RPMI7951 (cell line): ENCODE measurements at places on chromosomes 6 and 20. TPM values are rescaled to one million over a fixed set of nuclear protein-coding genes. Genes with fewer than 3 reads are reported as not detected.
A peak's percentile ranks its signal among the peaks of the same experiment; 100 is the strongest.

DNA sequence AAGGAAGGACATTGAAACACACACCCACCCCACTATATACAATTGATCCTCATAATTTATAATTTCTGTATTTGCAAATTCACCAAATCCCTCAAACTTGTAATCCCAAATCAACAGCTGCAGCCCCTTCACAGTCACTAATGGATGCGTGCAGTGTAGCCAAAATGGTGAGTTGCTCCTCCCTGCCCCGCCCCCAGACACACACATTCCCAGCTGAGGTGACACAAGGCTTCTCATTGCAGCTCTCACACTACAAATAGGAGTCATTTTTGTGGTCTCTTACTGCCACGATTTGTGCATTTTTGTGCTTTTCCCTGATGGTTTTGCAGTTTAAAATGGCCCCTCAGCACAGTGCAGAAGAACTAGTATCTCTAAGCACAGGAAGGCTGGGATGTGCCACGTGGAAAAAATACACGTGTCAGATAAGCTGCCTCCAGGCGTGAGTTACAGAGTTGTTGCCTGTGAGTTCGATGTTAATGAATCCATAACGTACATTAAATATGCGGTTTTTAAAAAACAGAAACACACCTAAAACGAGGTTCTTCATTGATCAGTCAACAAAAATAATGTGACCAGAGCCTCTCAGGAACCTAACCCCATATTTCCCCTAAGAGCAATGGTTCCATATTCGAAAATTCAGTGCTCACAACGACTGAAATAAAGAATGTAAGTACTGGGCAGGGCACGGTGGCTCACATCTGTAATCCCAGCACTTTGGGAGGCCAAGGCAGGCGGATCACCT lies 8.2 kb downstream of the ATP9A start:
- DNase-seq = peak; percentile 54

TMEM74B gene
- not detected in 2 replicates for total RNA-seq

GRCh38 chr20:6502219-6502618 lies 265.3 kb upstream of the BMP2 start:
- DNase-seq = no peak

DNA sequence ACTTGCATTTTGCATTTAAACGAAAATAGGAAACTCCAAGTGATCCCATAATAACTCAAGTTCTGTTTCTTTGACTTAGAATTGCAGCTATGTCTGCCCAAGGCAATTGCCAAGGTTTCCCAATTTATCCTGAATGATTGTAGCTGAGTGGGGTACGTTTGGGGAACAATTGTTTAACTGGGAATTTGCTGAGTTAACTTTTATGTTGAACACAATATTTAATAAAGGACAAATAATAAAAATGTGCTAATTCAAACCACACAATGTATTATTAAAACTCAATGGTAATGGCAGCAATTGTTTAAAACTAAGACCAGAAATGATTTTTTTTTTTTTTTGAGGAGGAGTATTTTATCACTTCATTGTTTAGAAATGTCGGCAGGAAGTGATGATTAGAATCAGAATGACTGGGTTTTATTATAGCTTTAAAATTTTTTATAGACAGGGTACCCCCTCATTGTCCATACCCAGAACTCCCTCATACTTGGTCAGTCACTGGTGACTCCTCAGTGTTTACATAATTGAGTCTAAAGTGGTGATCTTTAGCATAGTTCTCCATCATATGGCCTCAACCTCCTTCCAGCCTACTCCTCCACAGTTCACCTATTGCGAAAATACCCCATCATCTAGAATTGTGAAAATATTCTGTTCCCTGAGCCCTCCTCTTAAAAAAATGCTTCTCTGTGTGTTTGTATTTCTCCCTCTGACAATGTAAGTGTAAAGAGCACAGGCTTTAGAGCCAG lies 389.2 kb upstream of the CITED2 start:
- peak; percentile 21 for DNase-seq

DNA sequence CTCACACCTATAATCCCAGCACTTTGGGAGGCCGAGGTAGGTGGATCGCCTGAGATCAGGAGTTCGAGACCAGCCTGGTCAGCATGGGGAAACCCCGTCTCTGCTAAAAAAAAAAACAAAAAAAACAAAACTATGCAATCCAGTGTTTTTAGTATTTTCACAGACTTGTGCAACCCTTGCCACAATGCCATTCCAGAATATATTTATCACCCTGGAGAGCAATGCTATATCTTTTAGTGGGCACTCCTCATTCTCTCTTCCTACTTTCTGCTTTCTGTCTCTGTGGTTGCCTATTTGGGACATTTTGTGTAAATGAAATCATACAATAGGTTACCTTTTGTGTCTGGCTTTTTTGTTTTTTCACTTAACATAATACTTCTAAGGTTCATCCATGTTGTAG lies 39.1 kb upstream of the MROH8 start:
- no peak for DNase-seq

DNA sequence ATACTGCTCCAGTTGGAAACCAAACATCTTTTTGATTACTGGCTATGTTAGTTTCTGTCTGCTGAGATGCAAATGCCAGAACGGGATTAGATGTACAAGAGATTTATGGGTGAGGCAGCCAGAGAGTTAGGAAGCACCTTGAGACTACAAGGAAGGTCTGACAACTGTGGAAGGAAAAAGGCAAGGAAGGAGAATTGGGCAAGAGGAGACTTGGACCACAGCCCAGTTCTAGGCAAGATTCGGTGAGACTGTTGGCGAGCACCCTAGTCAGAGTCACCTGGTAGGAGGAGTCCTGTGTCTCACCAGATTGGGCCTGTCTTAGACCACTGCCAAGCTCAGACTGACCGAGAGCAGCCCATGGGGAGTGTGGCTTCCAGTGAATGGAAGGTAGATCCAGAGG lies 91.8 kb upstream of the F13A1 start:
- DNase-seq = no peak

DNA sequence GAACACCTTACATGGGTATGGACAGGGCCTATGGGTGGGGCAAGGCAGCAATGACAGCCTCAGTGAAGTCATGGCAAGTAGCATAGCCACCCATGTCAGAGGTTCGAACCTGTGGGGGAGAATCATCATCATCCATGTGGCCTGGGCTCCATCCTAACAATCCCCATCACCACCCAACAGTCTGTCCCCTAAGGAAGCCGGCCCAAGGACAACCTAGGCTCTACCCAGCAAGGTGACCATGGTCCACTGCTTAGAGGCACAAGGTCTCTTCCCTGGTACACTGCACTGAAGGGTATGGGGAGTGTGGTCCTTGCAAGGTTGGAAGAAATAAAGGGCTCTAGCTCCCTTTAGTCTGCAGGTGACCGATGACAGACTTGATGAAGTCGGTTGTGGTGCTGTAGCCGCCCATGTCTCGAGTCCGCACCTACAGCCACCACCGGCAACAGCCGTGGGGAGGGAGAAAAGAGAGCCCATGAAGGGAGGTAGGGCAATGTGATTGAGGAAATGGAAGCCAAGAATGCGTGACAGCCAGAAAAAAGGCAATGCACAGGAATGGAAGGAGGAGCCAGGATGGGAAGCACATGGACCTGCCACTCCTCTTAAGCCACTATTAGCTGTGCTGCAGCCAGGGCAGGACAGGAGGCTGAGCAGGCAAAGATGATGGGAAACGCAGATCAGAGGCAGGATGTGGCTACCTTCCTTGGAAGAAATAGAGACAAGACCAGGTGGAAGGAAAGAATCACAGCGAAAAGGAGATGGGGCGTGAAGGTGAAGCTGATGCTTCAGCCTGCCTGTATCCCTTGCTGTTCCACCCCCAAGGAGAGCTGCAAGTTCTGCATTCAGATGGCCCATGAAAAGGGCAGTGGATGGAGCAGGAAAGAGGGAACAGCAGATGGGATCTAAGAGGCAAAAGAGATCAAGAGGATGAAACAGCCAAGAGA lies 5.3 kb downstream of the IDH3B start:
- DNase-seq = peak; percentile 18

DNA sequence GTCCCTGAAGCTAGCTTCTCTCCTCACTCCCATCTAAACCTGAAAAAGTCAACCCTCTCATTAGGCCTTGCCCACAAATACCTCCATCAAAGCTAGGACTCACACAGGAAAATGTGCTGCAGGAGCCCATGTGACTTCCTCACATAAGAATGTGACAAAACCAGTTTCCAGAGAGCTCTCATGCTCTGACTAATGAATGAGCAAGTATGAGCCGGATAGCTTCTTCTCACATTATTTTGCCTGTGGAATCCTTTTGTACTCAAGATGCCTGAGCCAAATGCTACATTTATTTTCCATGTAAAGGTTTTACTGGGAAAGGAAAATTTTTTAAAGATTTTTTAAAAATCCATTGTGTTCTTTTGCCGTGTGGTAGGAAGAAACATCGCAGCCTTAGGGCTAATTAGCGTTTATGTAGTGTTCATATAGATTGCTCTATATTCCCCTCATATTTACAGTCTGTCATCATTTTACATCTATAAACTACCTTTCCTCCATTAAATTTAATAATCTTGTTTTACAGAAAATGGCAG lies 68.6 kb upstream of the CCN6 start:
- DNase-seq = peak; percentile 84

DNA sequence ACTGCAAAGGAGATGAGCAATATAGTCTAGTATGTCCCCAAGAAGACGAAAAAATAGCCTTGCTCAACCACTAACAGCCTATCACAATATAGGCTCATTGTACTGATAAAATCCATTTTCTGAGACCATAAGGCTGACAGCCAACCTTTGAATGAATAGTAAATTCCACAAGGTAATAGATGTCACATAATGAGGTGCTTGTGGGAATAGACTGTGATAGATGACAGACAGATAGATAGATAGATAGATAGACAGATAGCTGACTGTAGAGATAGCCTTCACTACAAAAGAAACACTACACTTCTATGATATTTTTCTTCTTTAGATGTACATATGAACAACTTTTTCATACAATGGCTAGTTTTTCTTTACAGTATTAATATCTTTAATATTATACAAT lies 760.3 kb upstream of the NRSN1 start:
- DNase-seq = no peak

DNA sequence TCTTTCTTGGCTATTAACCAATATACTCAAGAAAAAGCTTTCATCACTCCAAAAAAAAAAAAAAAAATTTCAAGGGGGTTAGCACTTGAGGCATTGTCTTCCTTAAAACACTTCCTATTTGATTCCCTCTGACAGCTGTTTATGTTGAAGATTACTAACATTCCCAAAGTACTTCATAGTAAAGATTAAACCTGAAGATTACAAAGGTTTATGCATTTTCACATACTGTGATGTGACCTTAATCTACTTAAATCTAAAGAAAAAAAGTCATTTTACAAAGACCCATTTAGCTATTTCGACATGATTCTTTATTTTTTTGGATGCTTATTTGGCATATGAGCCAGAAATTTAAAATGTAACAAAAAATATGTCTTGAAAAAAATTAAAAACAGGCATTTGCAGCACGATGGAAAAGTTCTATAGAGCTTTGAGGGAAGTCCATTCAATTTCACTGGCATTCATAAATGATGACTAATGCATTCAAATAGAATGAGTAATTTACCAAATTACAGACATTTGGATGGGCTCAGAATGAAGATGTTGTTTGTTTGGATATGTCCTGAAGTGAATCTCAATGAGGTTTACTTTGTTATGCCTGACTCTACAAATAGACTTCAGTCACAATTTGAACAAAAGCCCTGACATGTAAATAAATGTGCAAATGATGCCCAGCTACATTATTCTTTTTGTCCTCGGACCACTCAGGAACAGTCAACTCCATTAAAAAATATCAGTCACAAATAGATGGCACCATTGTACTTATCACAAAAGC lies 674.6 kb upstream of the MARCKS start:
- peak; percentile 89 for DNase-seq

- peak; percentile 41 for DNase-seq
These were observed 684.3 kb downstream of the QKI start for GRCh38 chr6:164098857-164099267.

- no peak for DNase-seq
These were observed 20.8 kb downstream of the TOP1 start for GRCh38 chr20:41049451-41049850.

SIGLEC1 gene
- total RNA-seq = not detected in 2 replicates

TJAP1 gene
- 7.8 and 12.4 TPM in 2 replicates for total RNA-seq

DNA sequence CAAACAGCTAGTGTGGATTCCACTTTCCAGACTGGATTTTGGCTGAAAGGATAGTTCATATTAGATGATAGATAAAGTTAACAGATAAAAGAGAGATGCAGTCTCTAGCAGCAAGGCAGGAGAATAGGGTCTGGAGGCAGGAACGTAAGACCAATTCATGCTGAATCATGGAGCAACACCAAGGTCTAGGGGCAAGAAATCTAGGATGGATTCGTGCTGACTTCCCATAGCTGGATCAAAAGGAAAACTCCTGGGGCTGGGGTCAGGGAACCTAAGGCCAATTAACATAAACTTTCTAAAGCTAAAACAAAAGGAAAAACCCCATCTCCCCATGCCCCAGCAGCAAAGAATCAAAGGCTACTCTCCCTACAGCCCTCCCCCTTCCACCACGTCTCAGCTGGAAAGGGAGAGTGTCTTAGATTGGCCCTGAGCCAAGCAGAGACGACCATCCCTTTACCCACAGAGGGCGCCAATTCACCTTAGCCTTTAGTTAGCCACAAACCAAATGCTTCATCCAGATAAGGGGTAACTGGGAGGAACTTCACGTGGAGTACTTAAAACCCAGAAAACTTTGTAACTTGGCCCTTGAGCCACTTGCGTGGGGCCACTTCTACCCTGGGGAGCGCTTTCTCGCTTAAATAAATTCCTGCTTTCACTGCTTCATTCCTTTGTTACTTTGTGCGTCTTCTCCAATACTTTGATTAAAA lies 7.6 kb downstream of the TREM1 start:
- DNase-seq = peak; percentile 58

DNA sequence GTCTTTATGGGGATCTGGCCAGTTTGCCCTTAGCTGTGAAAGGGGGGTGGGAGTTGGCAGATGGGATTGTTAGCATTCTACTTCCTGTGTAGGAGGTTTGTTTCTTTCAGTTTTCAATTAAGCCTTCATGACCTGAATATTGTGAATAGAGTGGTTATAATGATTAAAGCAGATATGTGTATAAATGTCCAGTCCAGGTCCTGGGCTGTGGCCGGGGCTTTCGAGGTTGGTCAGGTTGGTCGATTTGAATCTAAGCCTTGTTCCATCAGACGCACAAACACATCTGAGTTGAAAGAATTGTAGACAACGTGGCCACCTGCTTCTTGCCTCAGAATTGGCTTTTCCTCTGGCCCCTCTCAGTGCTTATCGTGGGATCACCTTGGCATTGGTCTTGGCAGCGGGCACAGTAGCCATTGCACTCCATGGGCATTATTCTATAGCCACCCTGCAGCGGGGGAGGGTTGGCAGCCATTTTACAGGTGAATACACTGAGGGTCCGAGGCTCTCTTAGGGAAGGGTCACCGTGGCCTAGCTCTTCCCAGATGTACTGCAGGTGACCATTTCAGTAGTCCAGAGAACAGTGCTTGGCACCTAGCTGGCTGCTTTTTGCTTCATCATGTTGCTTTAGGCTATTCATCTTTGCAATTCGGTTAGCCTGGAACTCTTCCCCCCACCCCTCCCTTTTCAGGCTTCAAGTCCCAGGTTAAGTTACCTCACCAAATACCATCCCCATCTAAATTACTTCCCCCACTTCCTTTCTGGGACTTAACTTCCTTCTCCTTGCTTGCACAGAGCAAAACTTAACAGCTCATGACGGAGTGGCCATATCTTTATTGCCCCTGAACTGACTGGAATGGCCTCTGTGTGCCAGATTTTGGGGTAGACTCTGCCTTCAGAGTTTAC lies 1.1 kb downstream of the RNF114 start:
- DNase-seq = no peak

WFDC8 gene
- total RNA-seq = not detected in 2 replicates
